ENCODE measurements at places on chromosomes 7 and 10. TPM values are rescaled to one million over a fixed set of nuclear protein-coding genes. Genes with fewer than 3 reads are reported as not detected.

- DNase-seq: no peak
Measured at GRCh38 chr7:132343199-132343598, 233.1 kb downstream of the PLXNA4 start.

DNA sequence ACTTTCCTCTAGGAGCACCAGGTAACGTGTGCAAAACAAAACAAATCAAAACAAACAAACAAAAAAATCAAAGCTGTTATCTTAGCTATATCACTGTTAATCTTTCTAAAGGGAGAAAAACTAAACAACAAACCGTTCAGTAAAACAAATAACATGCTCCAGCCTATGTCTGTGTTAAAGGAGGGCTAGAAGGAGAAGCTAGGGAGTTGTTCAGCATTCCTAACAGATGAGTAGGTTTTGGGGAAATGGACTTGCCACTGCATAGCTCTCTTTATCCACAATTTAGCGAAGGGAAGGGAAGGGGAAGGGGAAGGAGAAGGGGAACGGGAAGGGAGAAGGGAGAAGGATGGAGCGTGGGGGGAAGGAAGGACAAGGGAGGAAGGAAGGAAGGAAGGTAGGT lies 134.2 kb upstream of the AKR1E2 start:
- DNase-seq: no peak

DNA sequence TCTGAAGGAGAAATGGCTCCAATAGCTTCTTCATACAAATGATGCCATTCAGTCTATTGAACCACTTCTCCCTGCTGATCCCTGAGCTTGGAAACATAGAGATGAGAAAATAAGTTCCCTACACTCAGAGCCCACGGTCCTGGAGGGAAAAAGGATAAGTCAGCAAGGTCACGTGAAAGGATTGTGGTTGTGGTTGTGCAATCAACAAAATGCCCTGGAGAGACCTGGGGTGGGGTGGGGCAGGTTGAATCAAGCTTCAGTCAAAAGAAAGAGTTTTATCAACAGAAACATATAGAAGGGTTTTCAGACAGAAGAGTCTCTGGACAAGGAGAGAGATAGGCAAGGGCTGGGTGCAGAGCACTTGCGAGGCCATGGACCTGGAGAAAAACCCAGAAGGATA lies 30.1 kb downstream of the C10orf90 start:
- no peak for DNase-seq

GRCh38 chr7:119256446-119257131 lies 1016.4 kb upstream of the KCND2 start:
- no peak for DNase-seq

DNA sequence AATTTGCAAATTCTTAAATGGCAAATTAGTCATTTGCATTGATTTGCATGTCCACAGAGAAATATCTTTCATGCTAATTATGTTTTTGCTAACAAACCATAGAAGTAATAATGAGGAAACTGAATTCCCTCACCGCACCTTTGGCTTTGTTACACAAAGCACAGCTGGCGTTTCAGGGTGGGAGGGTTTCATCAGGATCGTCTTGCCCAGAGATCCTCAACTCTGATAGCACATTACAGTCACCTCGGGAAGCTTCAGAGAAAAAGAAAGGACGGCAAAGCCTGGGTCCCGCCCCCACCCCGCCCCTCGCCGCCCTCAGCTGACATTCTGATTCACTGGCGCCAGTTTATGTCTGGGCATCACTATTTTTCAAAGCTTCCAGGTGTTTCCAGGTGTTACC lies 119.4 kb downstream of the PTPRN2 start:
- no peak for DNase-seq

KIAA1549 gene
- total RNA-seq: 21.6 TPM

ORAI2 gene
- 39.6 TPM for total RNA-seq

KAZALD1 gene
- 1.5 TPM for total RNA-seq

FHIP2A gene
- 22.7 TPM for total RNA-seq

Measured in dorsolateral prefrontal cortex (tissue), 122 donors.